Calu3 (cell line): ENCODE measurements at places on chromosomes 2 and 18.
A peak's percentile ranks its signal among the peaks of the same experiment; 100 is the strongest.

- DNase-seq: no peak
Observed at GRCh38 chr2:218891275-218892135, 10.9 kb downstream of the WNT10A start.

DNA sequence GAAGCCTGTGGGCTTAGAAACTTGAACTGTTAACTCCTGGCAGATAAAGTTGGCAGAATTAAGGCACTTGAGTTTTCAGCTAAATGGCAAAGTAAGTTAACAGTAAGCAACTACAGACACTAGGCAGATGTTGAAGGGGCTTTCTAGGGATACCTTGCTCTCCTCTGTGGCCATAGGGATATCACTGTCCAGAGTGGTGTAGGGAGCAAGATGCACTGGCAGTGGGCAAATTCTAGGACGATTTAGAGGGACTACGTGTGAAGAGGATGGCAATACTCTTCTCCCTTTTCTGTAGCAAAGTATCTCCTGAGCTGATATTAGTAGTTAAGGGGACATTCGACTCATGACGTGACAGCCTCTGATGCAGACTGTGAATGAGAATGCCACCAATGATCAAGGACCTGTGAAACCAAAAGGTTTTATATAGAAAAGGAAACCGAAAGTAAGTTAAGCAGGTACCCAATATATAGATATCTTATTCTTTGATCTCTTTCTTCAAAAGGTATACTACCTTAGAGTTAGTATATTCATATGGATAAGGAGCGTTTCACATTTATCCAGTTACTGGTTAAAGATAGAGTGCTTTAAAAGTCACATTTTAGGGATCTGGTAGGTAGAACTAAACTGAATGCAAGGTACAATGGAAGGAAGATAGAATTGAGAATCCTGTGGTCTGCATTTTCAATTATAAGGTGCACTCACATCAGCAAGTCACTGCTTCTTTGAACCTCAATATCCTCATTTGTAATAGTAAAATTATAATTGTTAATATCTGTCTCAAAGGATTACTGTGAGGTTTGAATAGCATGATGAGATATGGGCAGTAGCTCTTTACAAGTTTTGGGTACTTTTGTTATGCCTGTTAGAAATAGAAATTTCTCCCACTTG is 106.4 kb downstream of the KCNH7 start:
- DNase-seq: peak; percentile 3

DNA sequence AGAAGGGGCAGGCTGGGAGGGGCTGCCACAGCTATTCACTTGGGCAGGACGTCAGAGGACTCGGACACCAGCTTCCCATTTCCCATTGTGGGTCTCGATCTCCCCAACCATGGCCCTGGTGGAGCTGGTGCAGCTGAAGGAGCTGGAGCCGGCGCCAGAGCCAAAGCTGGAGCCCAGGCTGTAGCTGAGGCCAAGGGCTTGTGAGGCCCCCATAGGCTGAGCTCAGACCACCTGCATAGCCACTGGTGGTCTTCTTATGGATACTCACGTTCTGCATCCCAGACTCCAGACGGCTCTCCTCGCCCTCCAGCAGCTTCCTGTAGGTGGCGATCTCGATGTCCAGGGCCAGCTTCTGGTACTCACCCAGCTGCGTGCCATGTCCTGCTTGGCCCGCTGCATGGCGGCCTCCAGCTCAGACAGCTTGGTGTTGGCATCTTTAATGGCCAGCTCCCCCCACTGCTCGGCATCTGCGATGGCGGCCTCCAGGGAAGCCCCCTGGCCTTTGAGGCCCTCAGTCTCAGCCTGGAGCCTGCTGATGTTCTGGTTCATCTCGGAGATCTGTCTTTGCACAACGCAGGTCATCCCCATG is 6.0 kb upstream of the CDK5R2 start:
- no peak for DNase-seq

DNA sequence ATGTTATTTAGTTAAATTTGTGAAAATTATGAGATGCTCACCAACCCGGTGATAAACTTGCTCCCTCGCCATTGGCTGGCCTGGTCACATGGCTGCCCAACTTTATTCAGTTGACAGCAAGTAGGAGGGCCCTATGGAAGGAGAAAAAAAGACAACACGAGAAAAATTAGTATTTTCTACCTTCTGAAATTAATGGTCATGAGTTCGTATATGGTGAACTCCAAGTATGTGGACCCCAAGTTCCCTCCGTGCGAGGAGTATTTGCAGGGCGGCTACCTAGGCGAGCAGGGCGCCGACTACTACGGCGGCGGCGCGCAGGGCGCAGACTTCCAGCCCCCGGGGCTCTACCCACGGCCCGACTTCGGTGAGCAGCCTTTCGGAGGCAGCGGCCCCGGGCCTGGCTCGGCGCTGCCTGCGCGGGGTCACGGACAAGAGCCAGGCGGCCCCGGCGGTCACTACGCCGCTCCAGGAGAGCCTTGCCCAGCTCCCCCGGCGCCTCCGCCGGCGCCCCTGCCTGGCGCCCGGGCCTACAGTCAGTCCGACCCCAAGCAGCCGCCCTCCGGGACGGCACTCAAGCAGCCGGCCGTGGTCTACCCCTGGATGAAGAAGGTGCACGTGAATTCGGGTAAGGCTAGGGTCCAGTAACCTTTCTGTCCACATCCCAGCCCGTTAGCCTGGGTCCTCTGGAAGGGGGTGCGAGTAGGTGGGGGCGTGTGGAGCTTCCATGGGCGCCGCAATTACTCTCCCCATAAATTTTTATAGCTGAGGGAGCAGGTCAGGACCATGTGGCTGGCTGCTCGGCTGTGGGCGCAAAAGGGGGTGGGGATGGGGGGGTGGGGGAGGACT is at the start of gene HOXD4:
TSS of gene HOXD4 (plus strand) at position 109 of the 846 bp plus-strand sequence. CDS start at position 193, 84 bp downstream.
- DNase-seq: no peak

GRCh38 chr2:179275253-179276012 is 10.8 kb upstream of the SESTD1 start:
- DNase-seq: no peak

DNA sequence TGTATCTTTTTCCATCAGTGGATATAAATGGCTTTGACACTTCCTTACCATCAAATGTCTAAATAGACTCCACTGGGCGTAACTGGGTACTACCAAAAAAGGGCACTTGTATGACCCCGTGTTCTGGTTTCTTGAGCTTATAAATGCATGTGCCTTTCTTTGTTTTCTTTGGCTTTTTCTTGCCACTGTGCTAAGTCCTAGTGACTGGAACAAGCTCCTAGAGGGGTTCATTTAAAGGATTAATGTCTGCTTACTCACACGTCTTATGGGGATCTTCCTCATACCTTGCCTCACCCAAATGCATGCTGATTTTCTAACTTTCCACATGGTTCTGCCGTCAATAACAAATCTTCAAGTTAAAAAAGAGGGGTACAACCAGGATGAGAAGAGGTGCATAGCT is 19.8 kb upstream of the ZNF532 start:
- DNase-seq: no peak

DNA sequence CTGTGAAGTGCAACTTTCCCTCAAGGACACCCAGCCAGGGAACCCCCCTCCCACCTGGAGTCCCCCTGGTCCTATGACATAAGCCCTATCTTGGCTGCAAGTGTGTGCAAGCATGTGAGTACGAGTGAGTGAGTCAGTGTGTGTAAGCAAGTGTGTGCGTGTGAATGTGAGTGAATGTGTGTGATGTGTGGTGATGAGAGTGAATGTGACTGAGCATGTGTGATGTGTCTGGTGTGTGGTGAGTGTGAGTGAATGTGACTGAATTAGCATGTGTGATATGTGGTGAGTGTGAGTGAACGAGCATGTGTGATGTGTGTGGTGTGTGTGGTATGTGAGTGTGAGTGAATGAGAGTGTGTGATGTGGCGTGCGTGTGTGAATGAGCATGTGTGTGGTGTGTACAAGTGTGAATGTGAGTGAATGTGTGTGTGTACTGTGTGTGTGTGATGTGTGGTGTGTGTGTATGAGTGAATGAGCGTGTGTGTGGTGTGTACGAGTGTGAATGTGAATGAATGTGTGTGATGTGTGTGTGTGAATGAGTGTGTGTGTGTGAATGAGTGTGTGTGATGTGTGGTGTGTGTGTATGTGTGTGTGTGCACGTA is 68.8 kb upstream of the SMAD7 start:
- DNase-seq: no peak

DNA sequence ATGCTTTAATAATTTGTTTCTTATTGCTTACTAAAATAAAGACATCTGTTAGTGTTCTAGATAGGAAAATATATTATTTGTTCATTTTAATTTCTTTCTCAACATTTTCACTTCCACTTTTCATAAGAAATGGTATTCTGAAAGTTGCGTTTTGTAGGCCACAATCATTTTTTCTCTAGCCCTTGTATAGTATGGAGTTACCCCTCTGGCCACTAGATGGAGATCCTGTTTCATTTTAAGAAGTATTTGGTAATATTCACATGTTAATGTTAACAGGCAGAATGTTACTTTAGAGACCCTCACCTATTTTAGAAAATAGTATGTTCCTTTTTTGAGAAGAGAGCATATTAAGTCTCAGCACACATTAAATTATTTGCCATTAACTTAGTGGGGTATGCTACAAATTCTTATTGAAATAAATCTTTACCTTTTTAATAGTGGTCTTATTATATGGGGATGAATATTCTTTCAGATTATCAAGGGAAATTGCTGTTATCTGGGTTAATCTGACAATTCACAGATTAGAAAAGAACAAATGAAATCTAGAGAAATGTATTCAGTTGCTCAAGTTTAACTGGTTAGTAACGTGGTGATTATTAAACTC is 73.9 kb upstream of the TTC27 start:
- peak; percentile 2 for DNase-seq

- no peak for DNase-seq
Observed at GRCh38 chr2:58539973-58540372, 298.8 kb upstream of the FANCL start.

DNA sequence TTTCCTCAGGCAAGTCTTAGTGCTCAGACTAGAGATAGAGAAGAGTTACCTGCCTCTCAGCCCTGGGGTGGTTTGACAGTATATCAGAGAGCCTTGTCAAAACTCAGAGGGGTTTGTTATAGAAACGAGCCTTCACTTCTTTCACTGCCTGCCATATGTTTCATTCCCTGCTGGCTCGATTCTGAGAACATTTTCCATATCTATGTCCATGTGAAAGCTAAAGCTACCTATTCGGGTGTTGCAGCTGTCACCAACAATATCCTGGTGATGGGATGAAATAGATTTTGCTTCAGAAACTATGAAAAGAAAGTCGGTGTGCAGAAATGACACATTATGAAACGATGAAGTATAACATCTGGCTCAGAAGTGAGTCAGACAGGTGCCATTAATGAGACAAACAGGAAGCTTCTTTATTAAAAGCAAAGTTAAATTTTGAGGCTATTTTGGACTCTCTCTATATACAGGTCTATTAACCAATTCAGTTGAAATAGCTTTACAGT is 56.1 kb upstream of the TANK start:
- no peak for DNase-seq

DNA sequence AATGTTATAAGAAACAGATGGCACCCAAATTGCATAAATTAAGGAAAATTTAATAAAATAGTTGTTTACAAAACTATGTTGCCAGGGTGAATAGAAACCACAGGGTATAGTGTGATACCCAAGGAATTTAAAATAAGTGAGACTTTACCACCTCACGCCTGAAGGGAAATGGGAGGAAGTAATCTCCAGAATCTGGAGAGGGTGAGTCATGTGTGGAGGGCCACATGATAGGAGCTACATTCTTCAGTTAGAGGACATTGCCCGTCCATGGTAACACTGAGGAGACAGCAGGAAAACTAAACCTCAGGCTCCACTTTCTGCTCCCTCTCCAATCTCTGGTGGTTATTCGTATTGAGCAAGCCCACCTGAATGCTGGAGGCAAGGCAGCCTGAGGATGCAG is 97.2 kb upstream of the NXPH2 start:
- no peak for DNase-seq

DNA sequence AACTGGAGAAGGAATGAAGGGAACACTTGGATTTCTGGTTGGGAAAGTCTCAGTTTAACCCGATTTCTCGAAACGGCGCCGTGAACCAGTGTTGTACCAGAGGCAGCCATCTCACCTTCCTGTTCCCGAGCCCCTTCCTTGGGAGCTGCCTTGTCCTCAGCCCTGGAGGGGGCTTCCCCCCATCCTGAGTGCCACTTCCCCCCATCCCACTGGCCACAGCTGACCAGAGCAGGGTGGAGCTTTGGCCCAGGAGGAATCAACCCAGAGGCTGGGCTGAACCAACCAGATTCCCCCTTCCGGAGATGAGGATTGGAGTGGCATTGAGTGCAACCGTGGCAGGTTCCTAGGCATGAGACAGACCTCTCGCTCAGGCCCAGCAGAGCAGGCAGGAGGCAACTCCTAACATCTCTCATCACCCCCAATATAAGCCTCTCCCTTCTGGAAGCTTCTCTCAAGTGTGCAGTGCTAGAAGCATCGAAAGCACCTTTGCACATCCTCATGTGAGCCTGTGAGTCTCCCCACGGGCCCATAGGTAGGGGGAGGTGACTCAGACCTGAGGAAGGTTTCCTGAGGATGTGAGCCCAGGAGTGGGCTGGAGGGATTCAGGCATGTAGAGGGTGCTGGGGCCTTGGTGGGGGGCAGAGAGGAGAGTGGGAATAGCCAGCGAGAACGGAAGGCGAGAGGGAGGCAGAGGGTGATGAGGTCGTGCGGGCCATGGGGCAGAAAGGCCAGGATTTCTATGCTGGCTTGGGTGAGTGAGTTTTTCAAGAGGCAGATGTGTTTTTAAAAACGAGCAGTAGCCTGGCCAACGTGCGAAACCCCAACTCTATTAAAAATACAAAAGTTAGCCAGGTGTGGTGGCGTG is 11.9 kb downstream of the NGEF start:
- DNase-seq: no peak

DNA sequence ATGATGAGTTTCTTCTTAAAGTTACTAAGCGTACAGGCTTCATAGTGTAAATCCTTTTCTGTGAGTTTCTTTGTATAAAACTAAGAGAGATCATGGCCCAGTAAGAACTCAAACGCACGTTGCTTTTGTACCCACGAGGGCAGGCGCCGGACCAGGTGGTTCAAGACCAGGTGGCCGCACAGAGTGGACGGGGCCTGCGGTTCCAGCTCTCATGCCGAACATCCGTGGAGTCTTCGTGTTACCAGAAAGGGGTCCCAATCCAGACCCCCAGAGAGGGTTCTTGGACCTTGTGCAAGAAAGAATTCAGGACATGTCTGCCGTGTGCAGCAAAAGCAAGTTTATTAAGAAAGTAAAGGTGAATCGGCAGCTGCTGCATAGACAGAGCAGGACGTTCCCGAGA is 53.0 kb downstream of the KCNG2 start:
- DNase-seq: no peak

- DNase-seq: no peak
Observed at GRCh38 chr18:8264861-8265411, 344.3 kb upstream of the RAB12 start.

DNA sequence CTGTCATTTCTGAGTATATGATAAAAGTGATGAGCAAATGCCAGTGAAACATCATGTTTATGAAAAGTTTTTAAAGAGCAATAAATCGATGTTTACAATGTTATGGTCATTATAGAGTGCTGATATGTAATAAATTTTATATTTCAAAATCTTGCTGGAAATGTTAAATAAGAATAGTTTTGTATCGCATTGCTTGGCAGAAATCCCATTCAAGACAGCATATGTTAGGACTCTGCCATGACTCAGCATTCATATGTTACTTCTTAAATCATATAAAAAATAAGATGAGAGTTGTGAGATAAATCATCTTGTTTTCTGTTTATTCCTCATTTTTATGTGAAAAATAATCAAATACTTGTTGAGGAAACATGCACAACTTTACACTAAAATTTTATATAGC is 949.9 kb upstream of the NRXN1 start:
- no peak for DNase-seq
